ENCODE measurements at places on chromosomes 3 and 15. TPM values are rescaled to one million over a fixed set of nuclear protein-coding genes. Genes with fewer than 3 reads are reported as not detected.

DNA sequence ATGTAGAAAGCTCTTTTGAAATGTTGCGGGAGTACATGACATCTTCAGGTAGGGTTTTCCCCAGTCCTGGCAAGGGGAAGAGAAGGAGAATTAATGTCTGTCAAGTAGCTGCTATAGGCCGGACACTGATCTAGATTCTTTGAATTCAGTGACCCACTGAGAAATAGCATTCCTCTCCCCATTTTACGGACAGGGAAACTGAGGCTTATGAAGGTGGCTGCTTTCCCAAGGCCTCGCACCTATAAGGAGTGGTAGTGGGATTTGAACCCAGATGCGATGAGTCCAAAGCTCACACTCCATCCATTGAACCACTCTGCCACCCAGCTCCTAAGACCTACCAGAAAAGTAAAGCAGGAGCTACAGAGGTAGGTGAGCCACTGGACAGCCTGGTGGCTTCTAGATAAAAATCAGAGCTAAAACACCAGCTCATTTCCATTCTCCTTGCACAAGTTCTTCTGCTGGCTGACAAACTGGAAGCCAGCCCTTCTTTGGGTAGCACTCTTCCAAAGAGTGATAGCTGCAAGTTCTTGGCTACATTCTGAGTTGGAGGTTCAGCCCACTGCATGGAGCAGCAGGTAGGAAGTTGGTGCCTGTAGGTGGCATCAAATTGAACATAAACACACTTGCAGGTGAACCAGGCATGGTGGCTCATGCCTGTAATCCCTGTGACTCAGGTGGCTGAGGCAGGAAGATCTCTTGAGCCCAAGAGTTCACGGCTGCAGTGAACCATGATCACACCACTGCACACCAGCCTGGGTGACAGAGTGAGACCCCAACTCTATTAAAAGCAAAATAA, 22.0 kb downstream of the ZNF710 start:
- DNase-seq: no peak
- no peaks in the 10 kb centered on the region for H3K27me3 ChIP-seq
- H3K27ac ChIP-seq: no peak overlapping the region

GRCh38 chr15:77002436-77002835, 7.5 kb downstream of the PSTPIP1 start:
- no peaks in the 10 kb centered on the region for H3K4me1 ChIP-seq
- no peak overlapping the region for H3K27ac ChIP-seq
- no peaks in the 10 kb centered on the region for H3K36me3 ChIP-seq
- no peak for DNase-seq

DNA sequence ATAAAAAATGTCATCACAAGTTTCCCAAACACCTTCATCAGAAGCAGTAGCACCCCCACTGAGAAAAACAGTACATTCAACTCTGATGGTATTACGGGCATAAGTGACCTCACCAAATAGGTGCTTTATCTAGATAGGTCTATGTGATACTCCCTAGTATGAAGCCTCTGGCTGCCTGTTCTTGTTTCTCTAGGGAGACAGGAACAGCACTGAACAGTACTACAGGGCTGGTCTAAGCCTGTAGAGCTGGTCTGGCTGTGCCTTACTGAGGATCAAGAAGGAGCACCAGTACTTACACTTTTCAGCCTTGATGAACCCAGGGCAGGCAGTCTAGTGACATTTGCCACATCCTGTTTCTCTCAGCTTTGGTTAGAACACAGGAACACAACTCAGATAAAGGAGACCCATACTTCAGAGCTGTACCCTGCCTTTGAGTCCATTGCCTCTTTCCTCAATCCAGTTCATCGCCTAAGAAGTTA, 35.9 kb downstream of the OXNAD1 start:
- peaks cover 9% of the 10 kb centered on the region for H3K4me1 ChIP-seq
- no peak for DNase-seq
- H3K27me3 ChIP-seq: no peaks in the 10 kb centered on the region
- no peaks in the 10 kb centered on the region for H3K36me3 ChIP-seq
- H3K4me3 ChIP-seq: no peak overlapping the region

GRCh38 chr15:77185242-77185785, 114.4 kb upstream of the TSPAN3 start:
- H3K4me3 ChIP-seq: no peak overlapping the region
- H3K27ac ChIP-seq: no peak overlapping the region
- no peaks in the 10 kb centered on the region for H3K36me3 ChIP-seq

GRCh38 chr15:90301707-90302300, 36.3 kb downstream of the NGRN start:
- H3K4me1 ChIP-seq: peaks cover 6% of the 10 kb centered on the region
- H3K27me3 ChIP-seq: no peaks in the 10 kb centered on the region
- H3K27ac ChIP-seq: no peak overlapping the region
- H3K4me3 ChIP-seq: no peak overlapping the region
- DNase-seq: no peak

DNA sequence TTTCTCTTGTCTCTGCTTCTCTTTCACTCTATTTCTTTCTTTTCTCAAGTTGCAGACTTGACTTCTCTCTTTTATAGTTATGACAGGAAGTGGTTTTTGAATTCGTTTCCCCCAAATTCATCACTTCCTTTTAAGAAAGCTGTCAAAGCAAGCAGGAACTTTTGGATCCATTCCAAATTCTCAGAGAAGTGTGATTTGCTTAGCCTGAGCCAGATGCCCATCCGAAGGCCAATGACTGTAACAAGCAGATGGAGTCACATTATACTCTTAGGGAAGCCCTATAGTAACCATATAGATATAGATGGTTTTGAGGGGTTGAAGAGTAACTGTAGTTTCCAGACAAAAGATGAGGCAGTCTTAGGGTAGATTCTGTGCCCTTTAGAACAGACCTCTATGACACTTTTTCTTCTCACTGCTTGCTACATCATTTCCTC, 592.0 kb upstream of the KCNMB2 start:
- DNase-seq: no peak
- no peak overlapping the region for H3K27ac ChIP-seq
- no peak overlapping the region for H3K4me3 ChIP-seq
- no peaks in the 10 kb centered on the region for H3K4me1 ChIP-seq

- peaks cover 16% of the 10 kb centered on the region for H3K4me1 ChIP-seq
- H3K36me3 ChIP-seq: no peaks in the 10 kb centered on the region
- H3K4me3 ChIP-seq: no peak overlapping the region
- H3K27ac ChIP-seq: no peak overlapping the region
- no peak for DNase-seq
- no peaks in the 10 kb centered on the region for H3K27me3 ChIP-seq
Measured at GRCh38 chr3:59753808-59754450, 704.1 kb upstream of the CFAP20DC start.

MOBP gene
- not detected for polyA plus RNA-seq

GRCh38 chr3:40042752-40043443, 233.5 kb downstream of the MYRIP start:
- no peak overlapping the region for H3K4me3 ChIP-seq
- H3K27me3 ChIP-seq: no peaks in the 10 kb centered on the region
- H3K4me1 ChIP-seq: no peaks in the 10 kb centered on the region
- no peak for DNase-seq

- H3K36me3 ChIP-seq: no peaks in the 10 kb centered on the region
- H3K27me3 ChIP-seq: no peaks in the 10 kb centered on the region
- H3K4me1 ChIP-seq: peaks cover 9% of the 10 kb centered on the region
- peak overlapping the region; percentile 71 for H3K27ac ChIP-seq
- no peak overlapping the region for H3K4me3 ChIP-seq
- DNase-seq: no peak
Measured at GRCh38 chr3:29385046-29385830, 104.4 kb downstream of the RBMS3 start.

DNA sequence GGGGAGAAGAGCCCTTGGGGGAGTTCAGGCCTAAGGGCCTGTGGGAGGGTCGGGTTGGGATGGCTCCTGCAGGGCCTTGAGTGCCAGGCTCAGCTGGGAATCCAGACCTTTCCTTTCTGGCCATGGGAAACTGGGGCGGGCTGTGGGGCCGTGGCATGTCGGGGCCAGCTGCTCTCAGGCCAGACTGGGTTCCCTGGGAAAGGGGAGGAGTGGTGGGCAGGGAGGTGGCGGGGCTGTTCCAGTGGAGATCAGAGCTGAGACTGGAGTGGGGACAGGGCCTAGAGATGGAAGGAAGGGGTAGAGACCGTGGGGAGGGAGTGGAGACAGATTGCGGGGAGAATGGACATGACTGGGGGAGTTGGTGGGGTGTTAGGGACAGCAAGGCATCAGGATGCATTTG, 20.3 kb downstream of the FBLN2 start:
- peaks cover 6% of the 10 kb centered on the region for H3K4me1 ChIP-seq
- no peaks in the 10 kb centered on the region for H3K27me3 ChIP-seq
- DNase-seq: no peak
- no peak overlapping the region for H3K4me3 ChIP-seq
- no peak overlapping the region for H3K27ac ChIP-seq

OSBPL10 gene
- 18.2 TPM for polyA plus RNA-seq

DNA sequence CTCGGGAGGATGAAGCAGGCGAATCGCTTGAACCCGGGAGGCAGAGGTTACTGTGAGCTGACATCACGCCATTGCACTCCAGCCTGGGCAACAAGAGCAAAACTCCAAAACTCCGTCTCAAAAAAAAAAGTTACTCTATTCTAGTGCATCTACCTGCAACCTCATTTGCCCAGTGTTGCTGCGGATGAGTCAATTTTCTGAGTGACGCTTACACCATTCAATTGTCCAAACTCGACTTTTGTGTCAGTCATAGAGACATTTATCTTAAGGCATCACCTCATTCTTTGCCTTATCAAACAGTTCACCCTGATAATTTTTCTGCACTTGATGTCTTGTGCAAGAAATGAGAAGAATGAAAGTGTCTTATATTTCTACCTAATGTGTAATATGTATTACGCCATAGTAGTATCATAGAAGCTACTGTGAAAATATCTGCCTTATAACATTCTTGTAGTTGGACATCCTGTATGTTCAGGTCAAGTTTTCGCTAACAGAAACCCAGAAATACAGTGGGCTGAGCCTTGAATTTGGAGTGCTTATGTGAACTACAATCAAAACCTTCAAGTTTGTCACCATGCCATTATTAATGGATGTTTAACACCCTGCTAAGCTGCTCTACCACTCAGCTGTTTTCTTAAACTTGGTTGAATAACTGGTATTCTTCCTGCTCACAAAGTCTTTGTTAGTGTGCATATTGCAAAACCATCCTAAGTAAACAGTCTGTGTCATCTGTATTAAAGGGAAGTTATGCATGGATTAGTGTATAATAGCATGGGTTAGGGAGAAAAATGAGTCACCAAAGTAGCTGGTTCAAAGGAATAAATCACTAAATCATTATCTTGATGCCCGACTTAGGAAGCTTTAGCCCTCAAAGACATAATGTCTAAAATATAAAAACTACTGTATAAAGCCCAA, 531.0 kb upstream of the NR2F2 start:
- H3K27me3 ChIP-seq: no peaks in the 10 kb centered on the region
- H3K36me3 ChIP-seq: no peaks in the 10 kb centered on the region
- no peak overlapping the region for H3K27ac ChIP-seq
- no peak overlapping the region for H3K4me3 ChIP-seq
- no peaks in the 10 kb centered on the region for H3K4me1 ChIP-seq
- peak; percentile 24 for DNase-seq

DNA sequence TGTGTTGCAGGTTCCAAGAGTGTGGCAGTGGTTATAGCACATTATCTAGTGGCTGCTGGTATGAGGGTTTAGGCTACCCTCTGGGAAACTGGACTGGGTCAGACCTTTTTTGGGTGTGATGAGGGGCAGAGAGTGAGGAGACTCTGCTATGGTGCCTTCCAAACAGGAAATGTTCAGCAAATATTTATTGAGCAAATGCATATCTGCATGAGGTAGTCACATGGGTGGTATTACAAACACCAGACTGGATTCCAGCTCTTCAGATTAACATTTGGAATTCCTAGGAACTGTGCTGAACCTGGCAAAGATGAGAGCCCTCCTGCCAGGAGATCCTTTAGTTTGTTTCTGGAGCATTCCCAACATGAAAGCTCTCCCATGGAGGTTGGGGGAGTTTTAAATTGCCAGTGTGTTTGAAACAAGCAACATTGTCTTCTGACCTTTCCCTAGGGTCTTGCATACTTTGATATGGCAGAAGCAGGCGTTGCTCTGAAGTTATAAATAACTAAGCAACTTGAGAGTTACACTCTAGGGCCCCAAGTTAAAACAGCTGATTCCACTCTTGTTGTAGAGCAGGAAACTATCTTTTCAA, 341.2 kb upstream of the C2CD4B start:
- no peaks in the 10 kb centered on the region for H3K27me3 ChIP-seq
- H3K36me3 ChIP-seq: no peaks in the 10 kb centered on the region
- peak overlapping the region; percentile 70 for H3K27ac ChIP-seq
- no peak overlapping the region for H3K4me3 ChIP-seq
- peaks cover 38% of the 10 kb centered on the region for H3K4me1 ChIP-seq

DNA sequence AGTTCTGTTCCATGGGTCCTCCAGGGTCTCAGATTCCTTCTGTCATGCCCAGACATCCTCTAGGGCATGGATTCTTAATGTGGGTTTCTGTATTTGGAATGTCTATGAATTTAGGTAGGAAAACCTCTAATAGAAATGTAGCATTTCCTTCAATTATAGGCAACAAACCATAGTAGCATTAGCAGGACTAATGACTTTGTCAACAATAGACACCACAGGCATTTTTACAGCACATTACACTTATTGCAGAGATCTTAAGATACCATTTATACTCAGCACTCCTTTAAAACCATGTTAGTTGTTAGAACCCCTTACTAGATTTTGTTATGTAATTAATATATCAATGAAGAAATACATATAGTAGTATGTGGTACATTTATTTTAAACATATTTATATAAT, 77.8 kb upstream of the TBC1D5 start:
- no peak overlapping the region for H3K27ac ChIP-seq
- H3K36me3 ChIP-seq: no peaks in the 10 kb centered on the region
- DNase-seq: no peak
- no peak overlapping the region for H3K4me3 ChIP-seq
- H3K4me1 ChIP-seq: no peaks in the 10 kb centered on the region

GRCh38 chr3:148075771-148076716, 621.7 kb upstream of the AGTR1 start:
- no peaks in the 10 kb centered on the region for H3K4me1 ChIP-seq
- no peaks in the 10 kb centered on the region for H3K36me3 ChIP-seq
- H3K27ac ChIP-seq: no peak overlapping the region
- no peaks in the 10 kb centered on the region for H3K27me3 ChIP-seq

- DNase-seq: no peak
- H3K36me3 ChIP-seq: no peaks in the 10 kb centered on the region
- no peak overlapping the region for H3K27ac ChIP-seq
- H3K4me1 ChIP-seq: peaks cover 3% of the 10 kb centered on the region
- no peaks in the 10 kb centered on the region for H3K27me3 ChIP-seq
- peak overlapping the region; percentile 12 for H3K4me3 ChIP-seq
Measured at GRCh38 chr3:109137761-109138160, 1.2 kb downstream of the C3orf85 start.

GRCh38 chr15:90539789-90540188, 10.1 kb downstream of the CRTC3 start:
- no peak overlapping the region for H3K4me3 ChIP-seq
- H3K27me3 ChIP-seq: no peaks in the 10 kb centered on the region
- no peak for DNase-seq

- no peaks in the 10 kb centered on the region for H3K36me3 ChIP-seq
- H3K27me3 ChIP-seq: no peaks in the 10 kb centered on the region
- no peak for DNase-seq
- peaks cover 51% of the 10 kb centered on the region for H3K4me1 ChIP-seq
Measured at GRCh38 chr3:50322386-50323091, at the start of gene HYAL2. Gene HYAL2, minus strand, starts transcription at chr3:50322745. Its CDS starts 2,256 bp downstream, at chr3:50320489.

- no peaks in the 10 kb centered on the region for H3K27me3 ChIP-seq
- H3K4me3 ChIP-seq: no peak overlapping the region
- H3K36me3 ChIP-seq: peaks cover 4% of the 10 kb centered on the region
- H3K27ac ChIP-seq: no peak overlapping the region
Measured at GRCh38 chr15:89327113-89327512, 7.5 kb downstream of the POLG start.

GRCh38 chr3:133955892-133956291, 60.2 kb upstream of the RAB6B start:
- H3K4me1 ChIP-seq: no peaks in the 10 kb centered on the region
- no peaks in the 10 kb centered on the region for H3K36me3 ChIP-seq
- no peak overlapping the region for H3K4me3 ChIP-seq
- peak; percentile 39 for DNase-seq
- no peaks in the 10 kb centered on the region for H3K27me3 ChIP-seq
- no peak overlapping the region for H3K27ac ChIP-seq

VIPR1 gene
- 17.3 TPM for polyA plus RNA-seq

All from hepatocyte (in vitro differentiated cells).